Germinal center (tissue), 1 donor: ENCODE measurements at places on chromosomes 4 and X.

DNA sequence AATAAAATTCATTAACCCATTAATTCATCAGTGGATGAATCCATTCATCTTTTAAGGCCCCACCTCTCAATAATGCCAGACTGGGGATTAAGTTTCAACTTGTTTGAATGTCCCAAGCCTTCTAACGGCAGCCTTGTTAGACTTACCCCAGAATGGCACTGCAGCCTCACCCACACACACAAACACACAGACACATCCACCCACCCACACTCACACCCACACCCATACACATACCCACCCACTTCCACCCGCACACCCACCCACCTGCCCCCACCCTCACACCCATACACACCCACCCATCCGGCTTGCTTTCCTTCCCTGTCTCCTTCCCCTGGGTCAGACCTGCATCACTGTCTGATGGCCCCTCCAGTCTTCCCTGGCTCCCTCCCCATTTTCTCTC, 102.6 kb downstream of the ARHGAP10 start:
- no peak for DNase-seq

DNA sequence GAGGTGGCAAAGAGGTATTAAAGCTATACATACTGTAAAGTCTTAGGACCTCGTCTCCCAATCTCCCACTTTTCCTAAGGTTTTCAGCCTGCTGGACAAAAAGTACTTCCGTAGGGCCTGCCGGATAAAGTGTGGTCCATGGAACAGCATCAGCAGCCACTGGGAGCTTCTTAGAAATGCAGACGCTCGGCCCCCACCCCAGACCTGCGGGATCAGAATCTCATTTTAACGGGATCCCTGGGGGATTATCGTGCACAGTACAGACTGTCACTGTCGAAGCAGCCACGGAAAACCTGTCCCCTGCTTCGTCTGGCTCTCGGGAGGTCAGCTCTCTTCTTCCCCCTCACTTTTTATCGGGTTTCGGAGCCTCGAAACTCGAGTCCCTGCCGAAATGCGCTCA, 802 bp downstream of the ADGRG2 start:
- DNase-seq: no peak

DNA sequence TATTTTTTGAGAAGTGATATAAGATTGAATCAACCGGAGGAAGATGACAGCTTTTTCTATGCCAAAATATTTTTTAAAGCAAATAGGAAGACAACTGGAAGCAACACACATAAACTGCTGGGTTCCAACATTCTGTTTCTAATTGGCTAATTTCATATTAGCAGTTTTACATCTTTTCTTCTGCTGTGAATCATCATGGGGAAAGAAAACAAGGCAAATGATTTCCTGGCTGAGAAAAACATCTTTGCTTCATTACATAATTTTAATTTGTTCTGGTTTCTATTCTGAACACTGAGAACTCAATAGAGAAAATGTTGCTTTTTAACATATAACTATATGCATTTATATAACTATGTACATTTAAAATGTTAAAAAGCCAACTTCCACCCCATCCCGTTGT, 2518.5 kb downstream of the ARAP2 start:
- DNase-seq: no peak

GRCh38 chr4:37726666-37727065, 40.5 kb upstream of the RELL1 start:
- DNase-seq: no peak

GRCh38 chr4:7813674-7814073, 126.0 kb downstream of the AFAP1 start:
- no peak for DNase-seq

GRCh38 chr4:113144091-113144490, 94.6 kb downstream of the ANK2 start:
- DNase-seq: no peak

GRCh38 chr4:108116423-108117168, 52.1 kb downstream of the LEF1 start:
- no peak for DNase-seq
